ENCODE measurements at places on chromosomes 13 and 19.
A peak's percentile ranks its signal among the peaks of the same experiment; 100 is the strongest.

DNA sequence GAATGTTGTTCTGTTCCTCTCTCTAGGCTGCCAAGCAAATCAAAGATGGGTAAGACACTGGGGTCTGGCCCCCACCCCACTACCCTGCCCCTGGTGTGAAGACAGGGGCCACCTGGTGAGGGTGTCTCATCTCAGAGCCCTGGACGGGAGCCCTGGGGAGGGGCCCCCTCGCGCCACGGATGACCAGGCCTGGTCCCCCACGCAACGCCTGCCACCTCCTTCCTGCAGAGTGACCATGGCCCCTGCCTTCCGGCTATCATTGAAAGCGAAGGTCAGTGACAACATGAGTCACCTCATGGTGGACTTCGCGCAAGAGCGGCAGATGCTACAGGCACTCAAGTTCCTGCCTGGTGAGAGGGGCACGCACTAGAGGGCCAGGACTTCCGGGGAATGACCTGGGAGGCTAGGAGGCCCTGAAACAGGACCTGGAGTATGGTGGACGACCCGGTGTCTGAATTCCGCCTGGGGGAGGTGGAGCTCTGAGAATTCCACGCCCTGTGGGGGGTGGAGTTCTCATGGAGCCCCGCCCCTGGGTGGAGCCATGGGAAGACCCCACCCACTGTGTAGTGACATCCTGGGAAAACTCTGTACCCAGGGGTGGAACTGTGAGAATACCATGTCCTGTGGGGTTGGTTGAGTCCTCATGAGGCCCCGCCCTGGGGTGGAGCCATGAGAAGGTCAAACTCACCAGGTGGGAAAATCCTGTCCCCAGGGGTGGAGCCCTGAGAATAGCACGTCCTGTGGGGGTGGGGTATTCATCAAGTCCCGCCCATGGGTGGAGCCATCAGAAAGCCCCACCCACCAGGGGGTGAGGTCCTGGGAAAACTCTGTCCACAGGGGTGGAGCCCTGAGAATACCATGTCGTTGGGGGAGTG is 6.1 kb downstream of the FSD1 start:
- no peak for DNase-seq

DNA sequence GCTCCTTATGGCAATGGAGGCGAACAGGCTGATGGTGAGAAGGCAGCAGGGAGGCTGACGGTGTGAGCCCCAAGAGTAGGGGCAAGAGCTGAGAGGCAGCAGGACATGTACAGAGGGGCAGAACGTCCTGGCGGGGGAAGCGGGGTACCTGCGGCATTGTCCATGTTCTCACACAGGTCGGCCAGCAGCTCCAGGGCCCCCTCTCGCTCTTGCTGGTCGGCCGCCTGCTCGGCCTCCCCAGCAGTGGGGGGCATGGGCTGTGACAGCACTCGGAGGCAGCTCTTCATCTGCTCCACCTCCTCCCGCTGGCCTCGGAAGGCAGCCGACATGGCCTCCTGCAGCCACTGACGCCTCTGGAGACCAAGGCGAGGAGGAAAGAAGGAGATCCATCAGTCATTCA is 2.4 kb downstream of the HSPBP1 start:
- DNase-seq, result no peak

DNA sequence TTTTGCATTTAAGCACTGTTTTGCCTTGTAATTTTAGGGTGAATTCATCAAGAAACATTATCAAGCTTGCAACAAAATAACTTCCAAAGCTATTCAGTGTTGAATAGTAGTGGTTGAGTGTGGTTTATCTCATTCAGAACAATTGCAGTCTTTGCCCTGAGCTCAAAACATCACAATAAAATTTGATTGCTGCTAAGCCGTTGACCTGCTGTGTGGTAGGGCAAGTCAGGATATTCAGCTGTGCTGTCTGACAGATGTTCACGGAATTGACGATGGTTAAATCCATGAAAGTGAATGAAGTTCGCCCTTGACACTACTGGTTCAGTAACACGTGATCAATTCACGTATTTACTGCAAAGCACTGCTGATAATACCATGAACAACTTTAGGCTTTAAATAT is 66.9 kb downstream of the GJA3 start:
- DNase-seq, result no peak

DNA sequence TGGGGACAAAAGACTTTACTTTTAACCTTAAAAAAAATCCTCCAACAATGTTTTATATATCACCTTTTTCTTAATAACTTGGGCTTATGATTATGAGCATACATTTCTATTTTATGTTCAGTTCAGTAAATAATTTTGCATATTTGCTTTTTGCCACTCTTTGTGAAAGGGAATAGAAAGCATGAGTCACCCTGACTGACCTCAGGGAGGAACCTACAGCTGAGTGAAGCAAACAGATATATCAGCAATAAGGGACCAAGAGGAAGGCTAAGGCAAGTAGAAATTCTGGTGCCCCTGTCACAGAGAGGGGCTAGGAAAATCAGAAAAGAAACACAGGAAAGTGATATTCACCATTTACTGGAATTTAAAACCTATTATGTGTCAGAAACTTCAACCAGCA is 37.2 kb upstream of the SOHLH2 start:
- peak; percentile 21 for DNase-seq

DNA sequence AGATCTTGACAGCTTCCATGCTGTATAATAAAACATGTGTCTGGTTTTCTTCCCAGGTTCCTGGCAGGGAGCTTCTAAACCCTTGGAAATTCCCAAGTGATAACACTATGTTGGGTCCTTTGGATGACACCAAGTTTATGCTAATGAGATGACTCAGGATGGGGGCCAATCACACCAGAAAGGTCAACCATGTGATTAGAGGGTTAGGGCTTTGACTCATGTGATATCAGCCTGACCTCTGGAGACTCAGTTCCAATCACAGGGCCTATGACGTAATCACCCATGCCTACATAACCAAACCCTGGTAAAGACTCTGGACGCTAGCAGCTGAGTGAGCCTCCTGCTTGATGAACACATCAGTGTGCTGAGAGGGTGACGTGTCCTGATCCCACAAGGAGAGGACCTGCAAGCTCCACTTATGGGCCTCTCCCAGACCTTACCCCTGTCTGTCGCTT is 203.6 kb downstream of the DCLK1 start:
- DNase-seq, result peak; percentile 63

DNA sequence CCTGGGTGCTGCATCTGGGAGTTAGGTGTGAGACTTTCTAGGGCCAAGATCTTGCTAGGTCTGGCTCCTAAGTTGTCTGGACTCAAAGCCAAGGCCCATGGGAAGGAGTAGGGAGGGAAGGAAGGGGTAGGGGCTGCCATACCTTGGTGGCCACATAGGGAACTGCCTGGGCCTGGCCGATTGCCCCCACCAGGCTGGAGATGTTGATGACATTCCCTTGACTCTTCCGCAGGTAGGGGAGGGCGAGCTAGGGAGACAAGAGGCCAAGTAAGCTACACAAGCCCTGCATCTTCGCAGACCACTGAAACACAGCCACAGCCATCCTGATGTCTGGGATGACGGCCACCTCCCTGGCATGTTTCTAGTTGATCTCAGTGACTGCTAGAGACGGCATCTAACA is 4.1 kb upstream of the BCAT2 start:
- DNase-seq, result no peak

GRCh38 chr19:15935167-15935702 is 906 bp upstream of the CYP4F11 start:
- no peak for DNase-seq
